Activated T-cell treated with anti-CD3 and anti-CD28 coated beads, Interleukin-2, amount 50 U/mL, for 24 hours (primary cell): ENCODE measurements at places on chromosomes 11 and 22.

DNA sequence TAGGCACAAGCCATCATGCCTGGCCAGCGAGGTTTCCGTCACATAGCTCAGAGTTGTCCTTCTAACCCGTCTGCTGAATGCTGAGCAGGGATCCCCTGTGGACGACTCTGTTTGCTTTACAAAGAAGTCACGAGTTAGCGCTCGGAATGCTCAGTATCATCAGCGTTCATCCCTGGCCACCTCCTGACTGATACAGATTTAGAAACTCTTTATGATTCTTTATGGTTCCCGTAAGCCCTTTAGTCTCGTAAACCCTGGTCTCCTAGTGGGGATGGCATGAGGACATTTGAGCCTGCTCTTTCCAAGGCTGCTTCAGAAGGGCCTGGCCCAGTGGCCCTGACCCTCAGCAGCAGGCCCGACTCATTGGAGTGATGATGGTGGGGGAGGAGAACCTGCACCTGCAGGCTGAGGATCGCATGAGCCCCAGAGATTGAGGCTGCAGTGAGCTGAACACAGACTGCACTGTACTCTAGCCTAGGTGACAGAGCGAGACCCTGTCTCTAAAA lies 9.6 kb downstream of the PEX26 start:
- DNase-seq: no peak

DNA sequence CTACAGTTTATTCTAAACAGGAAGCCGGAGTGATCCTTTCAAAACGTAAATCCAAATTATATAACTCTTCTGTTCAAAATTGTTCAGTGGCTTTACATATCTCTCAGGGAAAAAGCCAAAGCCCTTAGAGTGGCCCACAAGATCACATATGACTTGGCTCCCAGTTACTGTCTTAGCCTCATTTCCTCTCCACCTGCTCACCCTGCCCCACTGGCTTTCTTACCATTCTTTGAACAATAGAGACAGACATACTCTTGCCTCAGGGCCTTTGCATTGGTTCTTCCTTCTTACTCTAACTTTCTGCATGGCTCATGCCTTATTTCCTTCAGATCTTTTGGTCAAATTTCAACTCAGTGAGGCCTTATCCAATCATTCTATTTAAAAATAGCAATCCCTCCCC lies 52.1 kb downstream of the STIM1 start:
- no peak for DNase-seq

DNA sequence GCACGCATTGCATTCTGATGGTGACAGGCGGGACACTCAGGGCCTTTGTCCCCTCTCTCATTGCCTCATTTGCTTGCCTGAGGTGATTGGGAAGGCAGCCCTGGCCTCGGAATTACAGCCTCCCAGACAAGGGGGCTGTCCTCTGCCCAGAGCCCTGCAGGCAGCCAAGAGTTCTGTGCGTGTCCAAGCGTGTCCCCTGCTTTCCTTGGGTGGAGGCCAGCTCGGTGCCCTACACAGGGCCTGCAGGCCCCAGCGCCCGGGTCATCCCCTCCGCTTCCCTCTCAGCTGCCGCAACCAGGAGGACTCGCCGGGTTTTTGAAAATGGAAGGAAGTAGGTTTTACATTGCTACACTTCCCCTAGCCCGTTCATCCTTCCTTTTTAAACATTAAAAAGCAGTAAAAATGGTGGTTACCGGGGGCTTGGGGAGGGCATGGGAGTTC lies 1.9 kb downstream of the GRAMD4 start:
- DNase-seq: no peak

- no peak for DNase-seq
These were observed 114.4 kb upstream of the BLID start for GRCh38 chr11:122230385-122230755.

DNA sequence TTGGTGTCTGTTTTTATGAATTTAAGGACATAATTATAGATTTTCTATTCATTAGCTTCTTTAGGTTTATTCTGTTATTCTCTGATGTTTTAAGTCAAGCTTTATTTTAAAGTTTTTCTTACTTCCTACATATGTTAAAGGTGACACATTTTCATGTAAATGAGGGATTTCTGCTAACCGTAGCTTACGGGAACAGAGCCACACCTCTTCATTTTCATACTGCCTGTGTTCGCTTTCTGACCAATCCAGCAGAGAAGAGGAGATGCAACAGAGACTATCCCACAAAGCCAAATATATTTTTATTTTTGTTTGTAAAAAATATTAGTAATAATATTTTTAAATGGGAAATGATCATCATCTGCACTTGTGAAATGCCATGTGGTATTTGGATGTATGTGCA lies 774.1 kb downstream of the BRD1 start:
- no peak for DNase-seq

GRCh38 chr22:48772286-48772907 lies 1055.3 kb downstream of the BRD1 start:
- DNase-seq: no peak
